GM12864 (cell line): ENCODE measurements at places on chromosomes 7 and 10.

DNA sequence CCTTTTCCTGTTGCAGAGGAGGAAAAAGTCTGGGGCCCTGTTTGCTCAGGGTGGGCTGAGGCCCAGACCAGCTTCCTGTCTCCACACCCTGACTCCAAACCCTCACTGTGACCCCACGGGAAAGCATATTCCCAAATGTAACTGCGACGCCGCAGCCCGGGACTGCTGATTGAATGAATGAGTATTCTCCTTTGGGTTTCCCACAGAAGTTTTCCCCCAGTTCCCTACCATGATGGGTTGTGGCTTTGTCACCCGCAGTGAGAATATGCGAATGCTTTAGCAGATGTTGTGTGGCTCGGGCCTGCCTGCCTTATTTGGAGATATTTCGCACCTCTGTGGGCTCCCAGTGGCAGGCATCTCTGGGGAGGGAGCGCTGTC lies 50.6 kb downstream of the MGMT start:
- DNase-seq: no peak

DNA sequence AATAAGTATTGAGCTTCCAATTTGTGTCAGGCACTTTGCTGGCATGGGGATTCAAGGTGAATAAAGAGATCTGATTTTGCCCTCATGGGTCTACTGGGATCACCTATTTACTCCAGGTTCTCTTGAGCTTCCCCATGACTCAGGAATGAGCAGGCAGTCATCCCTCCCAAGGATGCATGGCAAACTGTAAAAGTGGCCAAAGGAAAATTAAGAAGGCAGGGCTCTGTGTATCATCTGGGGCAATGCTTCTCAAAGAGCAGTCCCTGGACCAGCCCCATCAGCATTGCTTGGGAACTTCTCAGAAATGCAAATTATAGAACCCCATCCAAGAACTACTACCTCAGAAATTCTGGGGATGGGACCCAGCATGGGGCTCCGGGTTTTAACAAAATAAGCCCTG lies 48.7 kb downstream of the WDFY4 start:
- DNase-seq: no peak

GRCh38 chr10:3530346-3530745 lies 254.7 kb downstream of the KLF6 start:
- no peak for DNase-seq

DNA sequence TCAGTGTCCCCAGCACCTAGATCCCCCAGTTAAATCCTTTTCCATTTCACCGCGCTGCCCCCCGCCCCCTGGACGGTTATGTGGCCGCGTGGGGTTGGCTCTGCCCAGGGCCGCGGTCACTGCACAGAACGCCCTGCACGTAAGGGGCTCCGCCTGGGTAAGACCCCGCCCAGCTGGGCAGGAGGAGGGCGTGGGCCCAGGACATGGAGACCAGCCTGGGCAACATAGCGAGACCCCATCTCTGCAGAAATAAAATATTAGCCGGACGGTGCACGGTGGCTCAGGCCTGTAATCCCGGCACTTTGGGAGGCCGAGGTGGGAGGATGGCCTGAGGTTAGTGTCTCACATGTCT lies 650 bp upstream of the ZFAND2A start:
- no peak for DNase-seq

- no peak for DNase-seq
These were observed 15.4 kb downstream of the INSIG1 start for GRCh38 chr7:155313096-155313495.

DNA sequence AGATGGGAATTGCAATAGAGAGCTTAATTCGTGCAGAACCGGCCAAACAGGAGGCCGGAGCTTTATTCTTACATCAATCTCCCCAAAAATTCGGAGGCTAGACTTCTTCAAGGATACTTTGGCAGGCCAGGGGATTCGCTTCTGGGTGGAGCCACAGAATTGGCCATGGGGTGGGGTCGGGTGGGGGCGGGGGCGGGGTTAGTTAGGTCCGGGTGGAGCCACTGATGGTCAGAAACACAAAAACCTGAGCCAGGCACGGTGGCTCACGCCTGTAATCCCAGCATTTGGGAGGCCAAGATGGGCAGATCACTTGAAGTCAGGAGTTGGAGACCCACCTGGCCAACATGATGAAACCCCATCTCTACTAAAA lies 87.5 kb downstream of the SEPTIN14 start:
- DNase-seq: no peak

GRCh38 chr10:132749371-132749795 lies 36.6 kb downstream of the NKX6-2 start:
- no peak for DNase-seq

DNA sequence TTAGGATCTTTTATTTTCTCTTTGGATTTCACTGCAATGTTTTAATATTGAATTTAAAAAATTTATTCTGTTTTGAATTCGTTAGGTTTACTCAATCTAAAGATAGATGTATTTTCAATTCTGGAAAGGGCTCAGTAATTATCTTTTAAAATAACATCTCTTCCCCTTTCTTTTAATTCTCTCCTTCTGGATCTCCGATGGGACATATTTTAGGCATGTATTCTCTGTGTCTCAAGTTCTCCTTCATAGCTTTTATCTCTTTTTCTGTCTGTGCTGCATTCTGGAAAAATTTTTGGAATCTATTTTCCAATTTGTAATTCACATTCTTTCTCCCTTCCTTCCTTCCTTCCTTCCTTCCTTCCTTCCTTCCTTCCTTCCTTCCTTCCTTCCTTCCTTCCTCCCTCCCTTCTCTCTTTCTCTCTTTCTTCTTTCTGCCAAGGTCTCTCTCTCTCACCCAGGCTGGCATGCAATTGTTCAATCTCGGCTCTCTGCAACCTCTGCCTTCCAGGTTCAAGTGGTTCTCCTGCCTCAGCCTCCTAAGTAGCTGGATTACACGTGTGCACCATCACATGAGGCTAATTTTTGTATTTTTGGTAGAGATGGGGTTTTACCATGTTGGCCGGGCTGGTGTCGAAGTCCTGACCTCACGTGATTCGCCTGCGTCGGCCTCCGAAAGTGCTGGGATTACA lies 98.5 kb upstream of the CTTNBP2 start:
- no peak for DNase-seq

- no peak for DNase-seq
These were observed 503.6 kb upstream of the LRRN3 start for GRCh38 chr7:110587294-110587693.

DNA sequence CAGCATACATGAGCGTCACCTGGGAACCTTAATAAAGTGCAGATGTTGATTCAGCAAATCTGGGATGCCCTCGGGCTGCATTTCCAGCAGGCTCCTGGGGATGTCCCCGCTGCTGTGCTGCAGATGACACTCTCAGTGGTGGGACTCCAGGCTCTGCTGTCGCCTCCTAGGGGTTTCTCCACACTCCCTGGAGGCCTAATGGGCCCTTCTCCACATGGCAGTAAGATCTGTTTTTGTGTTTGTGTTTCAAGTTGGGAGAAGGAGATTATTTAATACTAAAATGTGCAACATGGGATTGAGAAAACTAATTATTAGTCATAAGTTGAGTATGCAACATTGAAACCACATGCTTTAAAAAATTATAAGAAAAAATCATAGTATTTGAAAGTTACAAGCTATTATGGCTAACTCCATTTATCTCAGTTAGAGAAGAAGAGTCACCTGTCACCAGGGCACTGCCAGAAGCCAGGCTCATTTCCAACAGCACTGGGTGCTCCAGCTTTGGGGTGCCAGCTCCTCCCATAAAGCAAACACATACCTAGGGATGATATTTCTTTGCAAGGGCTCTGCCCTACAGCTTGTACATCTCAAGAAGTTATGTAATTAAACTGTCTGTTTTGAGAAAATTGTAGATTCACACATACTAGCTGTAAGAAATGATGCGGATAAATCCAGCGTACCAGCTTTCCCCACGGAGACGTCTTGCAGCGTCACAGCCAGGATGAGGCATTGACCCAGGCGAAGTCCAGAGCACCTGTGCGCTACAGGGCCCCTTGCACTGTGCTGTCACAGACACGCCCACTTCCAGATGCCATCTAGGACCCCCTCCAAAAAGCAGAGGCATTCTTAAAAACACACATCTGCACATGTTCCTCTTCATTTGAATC lies 106.4 kb downstream of the EGFR start:
- no peak for DNase-seq

GRCh38 chr10:79351332-79351731 lies 4.1 kb downstream of the PPIF start:
- no peak for DNase-seq

DNA sequence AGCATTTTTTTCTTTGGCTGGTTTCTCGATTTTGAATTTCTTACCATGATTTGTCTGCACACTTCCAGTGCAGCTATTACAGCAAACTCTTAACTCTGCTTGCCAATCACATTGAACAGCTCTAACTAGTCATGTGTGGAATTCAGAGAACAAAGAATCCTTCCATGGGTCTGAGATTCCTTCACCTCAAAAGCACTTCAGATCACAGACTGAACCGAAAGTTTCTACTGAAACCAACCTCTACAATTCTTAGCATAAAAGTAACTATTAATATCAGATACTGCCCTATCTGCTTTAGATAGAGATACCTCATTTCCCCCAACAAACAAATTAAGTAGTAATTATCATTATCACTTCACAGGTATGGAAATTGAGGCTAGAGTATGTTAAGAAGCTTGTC lies 56.5 kb upstream of the SP4 start:
- no peak for DNase-seq

- peak; percentile 18 for DNase-seq
These were observed 104.0 kb downstream of the SLIT1 start for GRCh38 chr10:97081621-97082235.

DNA sequence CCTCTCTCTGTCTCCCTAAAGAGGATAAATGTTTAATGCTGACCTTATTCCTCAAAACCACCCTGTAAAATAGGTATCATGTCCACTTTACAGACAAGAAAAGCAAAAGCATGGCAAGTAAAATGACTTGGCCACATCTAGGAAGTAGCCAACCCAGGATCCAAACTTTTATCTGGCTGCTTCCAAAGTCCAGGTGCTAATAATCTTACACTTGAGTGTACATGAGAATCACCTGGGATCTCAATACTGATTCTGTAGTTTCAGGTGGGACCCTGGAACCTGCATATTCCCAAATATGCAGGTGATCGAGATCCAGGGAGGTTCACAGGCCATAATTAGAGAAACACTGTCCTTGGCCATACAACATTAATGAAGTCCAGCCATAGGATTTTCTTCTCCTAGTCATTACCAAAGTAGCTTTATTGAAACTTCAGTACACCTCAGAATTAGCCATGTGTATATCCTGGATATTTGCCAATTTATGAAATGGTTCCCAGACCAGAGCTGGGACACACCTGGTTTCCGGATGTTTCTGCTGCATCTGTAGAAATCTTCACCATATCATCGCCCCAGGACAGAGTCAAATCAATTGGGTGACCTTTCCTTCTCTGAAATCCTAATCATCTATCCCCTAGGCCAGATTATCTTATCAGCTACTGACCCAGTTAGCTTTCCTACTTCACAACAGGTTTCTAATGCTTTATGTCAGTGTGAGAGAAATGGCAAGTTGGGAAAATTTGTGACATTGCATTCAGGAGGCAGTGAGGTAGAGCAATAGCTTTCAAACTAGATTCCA lies 119.1 kb upstream of the KMT2E start:
- DNase-seq: no peak

GRCh38 chr7:115038158-115038557 lies 116.3 kb downstream of the MDFIC start:
- DNase-seq: no peak

DNA sequence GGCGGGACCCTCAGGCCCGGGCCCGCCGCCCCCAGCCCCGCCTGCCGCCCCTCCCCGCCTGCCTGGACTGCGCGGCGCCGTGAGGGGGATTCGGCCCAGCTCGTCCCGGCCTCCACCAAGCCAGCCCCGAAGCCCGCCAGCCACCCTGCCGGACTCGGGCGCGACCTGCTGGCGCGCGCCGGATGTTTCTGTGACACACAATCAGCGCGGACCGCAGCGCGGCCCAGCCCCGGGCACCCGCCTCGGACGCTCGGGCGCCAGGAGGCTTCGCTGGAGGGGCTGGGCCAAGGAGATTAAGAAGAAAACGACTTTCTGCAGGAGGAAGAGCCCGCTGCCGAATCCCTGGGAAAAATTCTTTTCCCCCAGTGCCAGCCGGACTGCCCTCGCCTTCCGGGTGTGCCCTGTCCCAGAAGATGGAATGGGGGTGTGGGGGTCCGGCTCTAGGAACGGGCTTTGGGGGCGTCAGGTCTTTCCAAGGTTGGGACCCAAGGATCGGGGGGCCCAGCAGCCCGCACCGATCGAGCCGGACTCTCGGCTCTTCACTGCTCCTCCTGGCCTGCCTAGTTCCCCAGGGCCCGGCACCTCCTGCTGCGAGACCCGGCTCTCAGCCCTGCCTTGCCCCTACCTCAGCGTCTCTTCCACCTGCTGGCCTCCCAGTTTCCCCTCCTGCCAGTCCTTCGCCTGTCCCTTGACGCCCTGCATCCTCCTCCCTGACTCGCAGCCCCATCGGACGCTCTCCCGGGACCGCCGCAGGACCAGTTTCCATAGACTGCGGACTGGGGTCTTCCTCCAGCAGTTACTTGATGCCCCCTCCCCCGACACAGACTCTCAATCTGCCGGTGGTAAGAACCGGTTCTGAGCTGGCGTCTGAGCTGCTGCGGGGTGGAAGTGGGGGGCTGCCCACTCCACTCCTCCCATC lies 82.7 kb downstream of the PAX2 start:
- no peak for DNase-seq

DNA sequence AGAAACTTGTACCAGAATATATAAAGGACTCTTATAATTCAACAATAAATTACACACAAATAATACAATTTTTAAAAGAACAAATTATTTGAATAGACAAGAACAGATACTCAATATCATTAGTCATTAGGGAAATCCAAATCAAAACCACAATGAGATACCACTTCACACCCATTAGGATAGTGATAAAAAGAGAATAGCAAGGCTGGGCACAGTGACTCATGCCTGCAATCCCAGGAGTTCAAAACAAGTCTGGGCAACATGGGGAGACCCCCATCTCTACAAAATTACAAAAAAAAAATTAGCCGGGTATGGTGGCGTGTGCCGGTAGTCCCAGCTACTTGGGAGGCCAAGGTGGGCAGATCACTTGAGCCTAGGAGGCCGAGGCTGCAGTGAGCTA lies 52.2 kb upstream of the KCNIP2 start:
- DNase-seq: no peak

DNA sequence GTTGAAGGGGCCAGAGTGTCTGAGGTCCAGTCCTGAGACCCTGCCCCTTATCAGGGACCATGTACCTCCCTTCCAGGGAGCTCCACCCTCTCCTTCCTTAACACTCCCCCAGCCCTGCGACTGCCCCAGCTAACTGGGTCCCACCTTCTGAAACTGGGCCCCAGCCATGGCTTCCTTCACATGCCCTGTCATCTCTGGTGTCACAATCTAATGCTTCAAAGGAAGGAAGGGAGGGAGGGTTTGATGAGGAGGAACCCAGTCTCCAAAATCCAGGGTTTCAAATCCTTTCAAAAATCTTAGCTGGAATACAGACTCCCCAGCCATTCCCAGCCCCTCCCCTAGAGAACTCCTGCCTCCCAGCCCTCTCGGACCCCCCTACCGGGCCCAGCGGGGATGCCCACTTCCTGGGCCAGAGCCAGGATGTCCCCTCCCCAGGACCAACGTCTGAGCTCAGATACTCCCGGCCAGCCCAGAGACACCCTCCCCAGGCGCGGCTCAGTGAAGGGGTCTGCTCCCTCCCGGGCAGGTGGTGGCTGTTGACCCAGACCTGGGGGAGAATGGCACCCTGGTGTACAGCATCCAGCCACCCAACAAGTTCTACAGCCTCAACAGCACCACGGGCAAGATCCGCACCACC lies 18.0 kb downstream of the C10orf105 start:
- DNase-seq: no peak

GRCh38 chr10:100349672-100350071 lies 2.6 kb downstream of the SCD start:
- no peak for DNase-seq

GRCh38 chr7:1080921-1081255 lies 7.0 kb upstream of the GPER1 start:
- no peak for DNase-seq

- no peak for DNase-seq
These were observed 9.8 kb downstream of the CLRN3 start for GRCh38 chr10:127882801-127883459.
